H1 (cell line): ENCODE measurements at places on chromosomes 7 and 10. TPM values are rescaled to one million over a fixed set of nuclear protein-coding genes. Genes with fewer than 3 reads are reported as not detected.

GRCh38 chr7:74070619-74070921 is 13.0 kb upstream of the LIMK1 start:
- no peaks in the 10 kb centered on the region for H3K27me3 ChIP-seq
- no peak overlapping the region for H3K4me3 ChIP-seq
- H3K36me3 ChIP-seq = no peaks in the 10 kb centered on the region
- H3K27ac ChIP-seq = no peak overlapping the region
- H3K4me1 ChIP-seq = peaks cover 3% of the 10 kb centered on the region; the same call in 1 of the 2 replicates
- no peak for DNase-seq

- no peak overlapping the region for H3K27ac ChIP-seq
- no peak overlapping the region for H3K4me3 ChIP-seq
- H3K36me3 ChIP-seq = no peaks in the 10 kb centered on the region
- peaks cover 3% of the 10 kb centered on the region; the same call in 1 of the 2 replicates for H3K27me3 ChIP-seq
Observed at GRCh38 chr10:14608381-14609001, 166.2 kb downstream of the FAM107B start.

DNA sequence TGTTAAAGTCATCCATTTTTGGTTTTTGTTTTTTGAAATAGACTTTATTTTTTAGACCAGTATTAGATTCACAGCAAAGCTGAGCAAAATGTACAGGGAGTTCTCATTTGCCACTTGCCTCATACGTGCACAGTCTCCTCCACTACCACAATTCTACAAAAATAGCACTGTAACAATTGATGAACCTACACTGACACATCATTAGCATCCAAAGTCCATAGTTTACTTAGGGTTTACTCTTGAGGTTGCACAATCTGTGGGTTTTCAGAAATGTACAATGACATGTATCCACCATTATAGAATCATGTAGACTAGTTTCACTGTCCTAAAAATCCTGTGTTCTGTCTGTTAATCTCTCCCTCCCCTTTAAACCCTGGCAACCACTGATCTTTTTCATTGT is 125.8 kb upstream of the PDSS1 start:
- H3K4me3 ChIP-seq = no peak overlapping the region
- no peak overlapping the region for H3K27ac ChIP-seq
- H3K27me3 ChIP-seq = no peaks in the 10 kb centered on the region
- H3K4me1 ChIP-seq = no peaks in the 10 kb centered on the region
- no peaks in the 10 kb centered on the region for H3K36me3 ChIP-seq

- H3K4me1 ChIP-seq = no peaks in the 10 kb centered on the region
- DNase-seq = no peak
- no peaks in the 10 kb centered on the region for H3K27me3 ChIP-seq
- no peak overlapping the region for H3K27ac ChIP-seq
- 0 out of 2 replicates have a peak, but pooled peaks cover 2% of the 10 kb centered on the region for H3K36me3 ChIP-seq
Observed at GRCh38 chr7:23357190-23358093, 58.3 kb downstream of the MALSU1 start.

DNA sequence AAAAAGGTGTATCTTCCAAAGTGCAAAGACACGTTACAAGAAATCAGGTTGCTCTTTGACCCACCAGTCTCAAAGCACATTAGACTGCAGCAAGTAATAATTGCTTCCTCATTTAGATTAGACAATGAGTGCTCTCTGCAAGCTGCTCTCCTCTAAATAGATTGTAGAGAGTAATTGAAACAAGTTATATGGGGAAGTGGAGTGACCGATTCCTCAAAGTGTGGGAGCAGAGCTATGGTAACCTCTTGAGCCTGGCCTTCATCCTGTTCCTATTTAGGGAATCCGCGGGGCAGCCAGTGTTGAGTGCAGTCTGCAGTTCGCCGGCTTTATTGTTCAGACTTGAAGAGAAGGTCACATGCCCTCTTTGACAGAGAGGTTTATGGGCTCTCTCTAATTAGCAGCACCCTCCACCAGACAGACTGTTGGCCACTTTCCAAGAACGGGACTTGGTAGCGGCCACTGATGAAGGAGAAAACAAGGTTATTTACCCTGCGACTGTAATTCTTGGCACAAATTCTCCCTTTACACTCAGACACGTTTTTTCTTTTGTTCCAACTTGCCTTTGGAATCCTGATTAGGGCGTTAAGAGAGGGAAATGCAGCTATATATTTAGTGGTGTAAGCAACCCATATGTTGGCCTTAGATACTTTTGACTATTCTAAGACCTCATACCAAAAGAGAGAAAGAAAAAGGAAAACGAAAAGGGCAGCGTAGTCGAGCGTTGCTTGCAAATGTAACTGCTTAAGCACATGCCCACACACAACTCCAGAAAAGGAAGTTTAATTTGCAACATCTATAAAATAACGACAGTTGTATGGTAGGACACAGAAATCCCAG is 107.5 kb downstream of the REEP3 start:
- no peak overlapping the region; the same call in 1 of the 2 replicates for H3K27ac ChIP-seq
- H3K36me3 ChIP-seq = no peaks in the 10 kb centered on the region
- H3K4me1 ChIP-seq = peaks cover 13% of the 10 kb centered on the region
- H3K4me3 ChIP-seq = peak overlapping the region; percentile 23

DNA sequence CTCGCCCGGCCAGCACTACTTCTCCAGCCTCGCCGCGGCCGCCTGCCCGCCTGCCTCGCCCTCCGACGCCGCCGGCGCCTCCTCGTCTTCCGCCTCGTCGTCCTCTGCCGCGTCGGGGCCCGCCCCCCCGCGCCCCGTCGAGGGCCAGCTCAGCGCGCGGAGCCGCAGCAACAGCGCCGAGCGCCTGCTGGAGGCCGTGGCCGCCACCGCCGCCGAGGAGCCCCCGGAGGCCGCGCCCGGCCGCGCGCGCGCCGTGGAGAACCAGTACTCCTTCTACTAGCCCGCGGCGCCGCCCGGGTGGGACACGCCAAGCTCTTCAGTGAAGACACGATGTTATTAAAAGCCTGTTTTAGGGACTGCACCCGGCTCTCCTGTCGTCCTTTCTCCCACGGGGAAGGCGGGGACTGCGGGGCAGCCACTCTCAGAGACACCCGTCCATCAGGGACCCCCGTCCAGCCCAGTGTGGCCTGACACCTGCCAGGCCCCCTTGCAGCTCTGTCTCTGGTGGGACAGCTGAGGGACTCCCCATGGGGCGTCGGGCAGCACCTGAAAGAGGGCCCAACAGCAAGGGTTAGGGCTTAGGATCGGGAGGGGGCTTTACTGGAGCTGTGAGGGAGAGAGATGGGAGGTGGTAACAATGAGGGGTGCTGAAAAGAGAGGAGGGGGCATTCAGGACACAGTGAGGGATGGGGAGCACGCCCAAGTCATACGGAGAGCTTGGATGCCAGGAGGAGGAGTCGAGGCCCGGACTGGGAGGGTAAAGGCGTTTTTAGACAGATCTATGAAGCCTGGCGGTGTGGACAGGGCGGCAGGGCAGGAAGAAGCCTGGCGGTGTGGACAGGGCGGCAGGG is 34.7 kb downstream of the SPDYE6 start:
- peak overlapping the region; percentile 44 for H3K4me3 ChIP-seq
- H3K4me1 ChIP-seq = peaks cover 9% of the 10 kb centered on the region
- no peak overlapping the region for H3K27ac ChIP-seq
- no peaks in the 10 kb centered on the region; the same call in 1 of the 2 replicates for H3K27me3 ChIP-seq

- no peaks in the 10 kb centered on the region for H3K4me1 ChIP-seq
- H3K36me3 ChIP-seq = no peaks in the 10 kb centered on the region
- no peak overlapping the region for H3K27ac ChIP-seq
- H3K4me3 ChIP-seq = no peak overlapping the region
Observed at GRCh38 chr7:28155964-28156363, 24.6 kb downstream of the JAZF1 start.

GRCh38 chr10:86023931-86024280 is 342.7 kb downstream of the GRID1 start:
- H3K4me1 ChIP-seq = no peaks in the 10 kb centered on the region
- DNase-seq = no peak
- no peaks in the 10 kb centered on the region for H3K27me3 ChIP-seq
- no peak overlapping the region for H3K4me3 ChIP-seq
- no peaks in the 10 kb centered on the region for H3K36me3 ChIP-seq

GRCh38 chr7:142436601-142437000 is 178.7 kb upstream of the PRSS58 start:
- H3K4me3 ChIP-seq = no peak overlapping the region
- no peak for DNase-seq
- H3K36me3 ChIP-seq = no peaks in the 10 kb centered on the region
- no peaks in the 10 kb centered on the region for H3K4me1 ChIP-seq
- H3K27me3 ChIP-seq = no peaks in the 10 kb centered on the region

GRCh38 chr7:158842486-158842885 is 13.2 kb upstream of the ESYT2 start:
- H3K27me3 ChIP-seq = no peaks in the 10 kb centered on the region
- no peak for DNase-seq
- no peak overlapping the region for H3K4me3 ChIP-seq

- no peaks in the 10 kb centered on the region for H3K36me3 ChIP-seq
- H3K4me3 ChIP-seq = no peak overlapping the region
- DNase-seq = no peak
Observed at GRCh38 chr10:57049096-57049495, 688.0 kb upstream of the ZWINT start.

- H3K27ac ChIP-seq = no peak overlapping the region
- H3K27me3 ChIP-seq = no peaks in the 10 kb centered on the region
- H3K4me3 ChIP-seq = no peak overlapping the region
Observed at GRCh38 chr10:69459101-69459790, 8.0 kb downstream of the TSPAN15 start.

DNA sequence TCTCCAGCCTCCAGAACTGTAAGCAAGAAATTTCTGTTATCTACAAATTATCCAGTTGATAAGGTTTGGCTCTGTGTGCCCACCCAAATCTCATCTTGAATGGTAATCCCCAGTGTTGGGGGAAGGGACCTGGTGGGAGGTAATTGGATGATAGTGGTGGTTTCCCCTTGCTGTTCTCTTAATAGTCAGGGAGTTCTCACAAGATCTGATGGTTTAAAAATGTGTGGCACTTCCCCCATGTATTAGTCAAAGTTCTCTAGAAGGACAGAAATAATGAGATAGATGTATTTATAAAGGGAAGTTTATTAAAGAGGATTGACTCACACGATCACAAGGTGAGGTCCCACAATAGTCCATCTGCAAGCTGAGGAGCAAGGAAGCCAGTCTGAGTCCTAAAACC is 56.2 kb upstream of the APBB1IP start:
- no peaks in the 10 kb centered on the region for H3K4me1 ChIP-seq
- H3K36me3 ChIP-seq = no peaks in the 10 kb centered on the region
- no peaks in the 10 kb centered on the region for H3K27me3 ChIP-seq
- DNase-seq = no peak

- DNase-seq = no peak
- no peak overlapping the region for H3K27ac ChIP-seq
- H3K4me1 ChIP-seq = no peaks in the 10 kb centered on the region
- no peaks in the 10 kb centered on the region for H3K27me3 ChIP-seq
- H3K36me3 ChIP-seq = peaks cover 15% of the 10 kb centered on the region
Observed at GRCh38 chr7:6392712-6393666, 54.8 kb downstream of the DAGLB start.

DNA sequence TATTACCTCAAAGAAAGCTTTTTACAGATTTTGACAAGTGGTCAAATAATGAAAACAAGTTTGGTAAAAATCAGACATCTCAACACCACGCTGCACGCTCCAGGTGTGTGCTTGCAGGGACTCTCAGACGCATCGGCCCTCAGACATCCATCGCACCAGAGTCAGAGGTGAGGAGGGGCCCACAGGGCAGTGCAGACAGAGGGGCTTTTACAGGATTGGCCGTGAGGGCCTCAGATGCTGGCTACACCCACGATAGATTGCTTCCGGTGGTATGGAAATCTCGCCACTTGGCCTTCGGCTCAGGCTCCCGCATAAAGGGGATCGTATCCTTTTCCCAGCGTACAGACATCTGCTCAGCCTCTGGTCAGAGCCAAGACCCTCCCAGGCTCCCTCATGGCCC is 72.1 kb downstream of the TCERG1L start:
- no peak overlapping the region for H3K4me3 ChIP-seq
- no peak for DNase-seq
- H3K36me3 ChIP-seq = no peaks in the 10 kb centered on the region
- H3K27ac ChIP-seq = no peak overlapping the region

- DNase-seq = no peak
- H3K27ac ChIP-seq = no peak overlapping the region
- H3K36me3 ChIP-seq = no peaks in the 10 kb centered on the region
- H3K27me3 ChIP-seq = no peaks in the 10 kb centered on the region
- H3K4me3 ChIP-seq = no peak overlapping the region
- H3K4me1 ChIP-seq = no peaks in the 10 kb centered on the region
Observed at GRCh38 chr7:111005445-111005844, 85.5 kb upstream of the LRRN3 start.

DNA sequence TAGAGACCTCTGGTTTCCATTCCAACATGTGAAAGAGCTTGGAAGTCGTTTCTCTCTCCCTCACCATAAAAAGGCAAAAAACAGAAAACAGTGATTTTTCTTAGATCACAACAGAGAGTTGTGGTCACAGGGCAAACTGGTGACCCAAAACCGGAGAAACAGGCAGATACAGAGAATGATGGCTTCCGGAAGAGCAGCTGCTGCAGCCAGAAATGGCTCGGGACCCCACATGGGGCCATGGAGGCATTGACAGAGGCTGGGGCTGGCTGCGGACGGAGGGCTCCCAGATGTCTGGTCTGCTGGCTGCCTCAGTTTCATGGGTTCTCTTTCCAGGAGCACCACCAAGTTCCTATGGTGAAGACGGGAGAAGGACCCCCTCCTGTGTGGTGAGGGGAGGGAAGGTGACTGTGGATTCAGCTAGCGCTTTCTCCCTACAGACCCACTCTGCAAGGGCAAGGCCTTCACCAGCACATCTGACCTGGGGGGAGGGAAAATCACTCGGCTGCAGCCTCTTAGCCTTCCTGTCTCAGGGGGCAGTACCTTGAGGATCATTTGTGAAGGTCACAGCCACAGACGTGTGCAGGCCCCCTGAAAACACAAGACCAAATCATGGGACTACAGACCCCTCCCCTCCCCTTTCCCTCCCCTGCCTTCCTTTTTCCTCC is 81.4 kb downstream of the WDR37 start:
- DNase-seq = peak; percentile 40
- no peaks in the 10 kb centered on the region for H3K4me1 ChIP-seq
- no peak overlapping the region for H3K4me3 ChIP-seq
- no peaks in the 10 kb centered on the region for H3K36me3 ChIP-seq
- H3K27ac ChIP-seq = no peak overlapping the region
- H3K27me3 ChIP-seq = no peaks in the 10 kb centered on the region

GRCh38 chr10:31036209-31036608 is 4.5 kb upstream of the ZNF438 start:
- no peaks in the 10 kb centered on the region for H3K27me3 ChIP-seq
- H3K4me1 ChIP-seq = peaks cover 3% of the 10 kb centered on the region
- H3K36me3 ChIP-seq = no peaks in the 10 kb centered on the region
- H3K27ac ChIP-seq = no peak overlapping the region
- DNase-seq = peak; percentile 48

Gene FGL2
- not detected in 2 replicates for total RNA-seq

Gene PNLIPRP1
- total RNA-seq = not detected in 2 replicates

Gene COL17A1
- 0.37 and 1.9 TPM in 2 replicates for total RNA-seq

Gene CPEB3
- total RNA-seq = 1.7 and 1.9 TPM in 2 replicates

Gene SSC4D
- total RNA-seq = 10.8 and 11.8 TPM in 2 replicates

Gene DDX56
- total RNA-seq = 55.4 and 56.9 TPM in 2 replicates

Gene HTR5A
- not detected in 2 replicates for total RNA-seq

Gene ATG9B
- 2.3 and 2.6 TPM in 2 replicates for total RNA-seq
